ENCODE measurements at places on chromosomes 2 and 18.
A peak's percentile ranks its signal among the peaks of the same experiment; 100 is the strongest.

GRCh38 chr2:221372159-221372884 is 199.8 kb downstream of the EPHA4 start:
- DNase-seq: no peak

- no peak for DNase-seq
Observed at GRCh38 chr2:41510108-41510507, 537.7 kb upstream of the PKDCC start.

GRCh38 chr18:8703092-8703709 is 2.2 kb upstream of the MTCL1 start:
- DNase-seq: no peak

GRCh38 chr2:206462240-206462854 is 19.0 kb downstream of the ADAM23 start:
- no peak for DNase-seq

DNA sequence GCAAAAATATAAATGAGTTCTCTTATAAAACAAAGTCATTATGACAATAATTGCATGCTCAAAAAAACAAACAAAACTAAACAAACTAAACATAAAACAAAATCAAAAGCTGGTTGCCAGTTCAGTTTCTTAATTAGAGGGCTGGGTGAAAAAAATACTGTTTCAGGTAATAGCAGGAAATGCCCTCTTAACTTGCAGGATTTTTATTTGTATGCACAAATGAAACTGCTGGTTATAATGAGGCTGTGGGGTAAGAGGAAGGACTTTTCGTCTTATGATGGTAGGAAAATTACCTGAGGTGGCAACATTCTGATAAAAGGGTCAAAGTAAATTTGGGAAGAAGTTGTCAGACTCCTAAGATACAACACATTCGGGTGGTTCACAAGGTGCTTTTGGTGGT is 21.5 kb upstream of the CDKL4 start:
- DNase-seq: no peak

- DNase-seq: peak; percentile 56
Observed at GRCh38 chr2:24926602-24927252, 6.7 kb upstream of the ADCY3 start.

GRCh38 chr18:75253784-75254183 is 43.2 kb downstream of the TSHZ1 start:
- no peak for DNase-seq

GRCh38 chr2:55137024-55137958 is 87.0 kb upstream of the RTN4 start:
- no peak for DNase-seq

DNA sequence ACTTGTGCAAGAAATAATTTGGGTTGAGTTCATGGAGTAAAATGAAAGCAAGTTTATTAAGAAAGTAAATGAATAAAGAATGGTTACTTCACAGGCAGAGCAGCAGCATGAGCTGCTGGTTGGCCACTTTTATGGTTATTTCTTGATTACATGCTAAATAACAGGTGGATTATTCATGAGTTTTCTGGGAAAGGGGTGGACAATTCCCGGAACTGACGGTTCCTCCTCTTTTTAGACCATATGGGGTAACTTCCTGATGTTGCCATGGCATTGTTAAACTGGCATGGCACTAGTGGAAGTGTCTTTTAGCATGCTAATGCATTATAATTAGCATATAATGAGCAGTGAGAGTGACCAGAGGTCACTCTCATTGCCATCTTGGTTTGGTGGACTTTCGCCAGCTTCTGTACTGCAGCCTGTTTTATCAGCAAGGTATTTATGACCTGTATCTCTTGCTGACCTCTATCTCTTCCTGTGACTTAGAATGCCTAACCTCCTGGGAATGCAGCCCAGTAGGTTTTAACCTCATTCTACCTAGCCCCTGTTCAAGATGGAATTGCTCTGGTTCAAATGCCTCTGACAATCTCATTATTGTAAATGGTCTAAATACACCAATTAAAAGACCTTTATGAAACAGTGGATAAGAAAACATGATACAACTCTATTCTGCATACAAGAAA is 114.1 kb upstream of the FIGN start:
- no peak for DNase-seq

DNA sequence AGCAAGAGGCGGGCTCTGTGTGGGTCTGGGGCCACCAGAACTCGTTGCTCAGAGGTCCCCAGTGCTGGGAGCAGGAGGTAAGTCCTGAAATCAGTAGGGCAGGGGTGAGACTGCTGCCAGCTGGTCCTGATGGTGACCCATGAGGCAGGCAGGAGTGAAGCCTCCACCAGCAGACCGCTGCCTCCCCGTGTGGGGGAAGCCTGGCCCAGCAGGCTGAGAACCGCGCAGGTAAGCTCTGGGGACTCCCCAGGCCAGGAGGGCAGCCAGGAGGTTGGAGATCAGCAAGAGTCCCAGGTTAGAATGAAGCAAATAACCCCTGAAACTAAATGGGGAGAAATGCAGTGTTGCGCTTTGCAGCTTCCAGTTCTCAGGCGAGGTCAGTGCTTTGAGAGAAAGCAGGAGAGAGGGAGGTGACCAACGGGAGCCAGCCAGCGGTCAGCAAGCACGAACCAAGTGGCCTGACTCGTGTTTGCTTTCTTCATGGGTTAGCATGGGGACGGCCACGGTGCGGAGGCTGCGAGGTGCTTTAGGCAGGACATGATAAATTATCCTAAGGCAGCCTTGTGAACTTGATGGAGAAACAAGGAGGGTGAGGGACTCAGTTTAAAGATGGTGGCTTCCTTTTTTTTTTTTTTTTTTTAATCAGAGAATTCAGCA is 26.2 kb downstream of the INHBB start:
- DNase-seq: no peak

GRCh38 chr2:101346909-101347308 is 38.4 kb upstream of the RNF149 start:
- DNase-seq: no peak

- no peak for DNase-seq
Observed at GRCh38 chr2:71462641-71463341, 9.4 kb downstream of the DYSF start.

DNA sequence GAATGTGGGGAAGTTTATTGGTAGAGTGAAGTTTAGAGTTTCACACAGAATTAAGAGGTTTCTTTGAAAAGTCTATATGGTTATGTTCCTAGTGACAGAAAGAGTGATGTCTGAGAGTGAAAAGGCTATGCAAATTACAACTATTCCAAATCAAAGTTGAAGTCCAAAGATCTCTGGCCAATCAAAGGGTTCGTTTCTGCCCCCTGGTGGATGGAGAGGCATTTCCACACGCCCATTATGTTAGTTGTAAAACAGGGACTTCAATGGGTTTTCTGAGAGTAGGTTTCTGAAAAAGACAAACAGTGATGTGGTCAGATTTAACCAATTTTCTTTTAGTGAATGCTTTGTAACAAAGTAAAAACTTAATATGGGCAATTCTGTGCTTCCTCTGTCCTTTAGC is 441.5 kb upstream of the POU3F3 start:
- DNase-seq: peak; percentile 33

DNA sequence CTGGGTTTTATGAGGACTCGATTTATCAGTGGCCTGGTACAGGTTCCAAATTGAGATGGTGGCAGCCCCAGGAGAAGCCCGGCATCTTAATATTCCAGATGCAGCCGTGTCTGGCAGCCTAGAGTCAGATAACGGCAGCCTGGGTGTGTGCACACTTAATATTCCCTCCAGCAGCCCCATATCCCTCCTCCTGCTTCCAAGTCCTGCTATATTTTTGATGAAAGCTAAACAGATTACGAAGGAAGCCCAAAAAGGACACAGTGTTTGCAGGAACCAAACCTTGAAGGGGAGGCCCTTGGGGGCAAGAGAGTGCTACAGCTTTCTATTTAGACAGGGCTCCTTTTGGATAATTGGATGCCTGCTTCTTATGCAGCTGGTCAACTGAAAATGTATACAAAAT is 25.1 kb upstream of the ALK start:
- no peak for DNase-seq

GRCh38 chr18:6150430-6150829 is 255.1 kb upstream of the TMEM200C start:
- no peak for DNase-seq

DNA sequence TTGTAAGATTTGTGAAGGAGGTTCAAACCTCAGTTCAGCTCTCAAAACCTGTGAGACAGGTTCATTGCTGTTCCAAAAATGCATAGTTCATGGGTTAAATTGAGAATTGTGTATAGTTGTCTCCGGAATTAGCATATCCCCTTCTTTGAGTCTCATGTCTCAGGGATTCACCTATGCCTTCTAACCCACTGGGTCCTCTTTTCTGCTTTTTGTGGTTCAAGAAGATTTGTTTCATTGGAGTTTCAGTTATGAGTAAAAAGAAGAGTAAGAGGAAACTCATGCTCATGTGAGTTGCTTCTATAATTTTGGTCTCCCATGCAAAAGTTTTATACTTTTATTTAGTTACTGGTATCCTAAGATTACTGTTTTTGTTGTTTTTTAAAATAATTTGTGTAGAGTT is 1219.8 kb upstream of the ZEB2 start:
- DNase-seq: no peak

DNA sequence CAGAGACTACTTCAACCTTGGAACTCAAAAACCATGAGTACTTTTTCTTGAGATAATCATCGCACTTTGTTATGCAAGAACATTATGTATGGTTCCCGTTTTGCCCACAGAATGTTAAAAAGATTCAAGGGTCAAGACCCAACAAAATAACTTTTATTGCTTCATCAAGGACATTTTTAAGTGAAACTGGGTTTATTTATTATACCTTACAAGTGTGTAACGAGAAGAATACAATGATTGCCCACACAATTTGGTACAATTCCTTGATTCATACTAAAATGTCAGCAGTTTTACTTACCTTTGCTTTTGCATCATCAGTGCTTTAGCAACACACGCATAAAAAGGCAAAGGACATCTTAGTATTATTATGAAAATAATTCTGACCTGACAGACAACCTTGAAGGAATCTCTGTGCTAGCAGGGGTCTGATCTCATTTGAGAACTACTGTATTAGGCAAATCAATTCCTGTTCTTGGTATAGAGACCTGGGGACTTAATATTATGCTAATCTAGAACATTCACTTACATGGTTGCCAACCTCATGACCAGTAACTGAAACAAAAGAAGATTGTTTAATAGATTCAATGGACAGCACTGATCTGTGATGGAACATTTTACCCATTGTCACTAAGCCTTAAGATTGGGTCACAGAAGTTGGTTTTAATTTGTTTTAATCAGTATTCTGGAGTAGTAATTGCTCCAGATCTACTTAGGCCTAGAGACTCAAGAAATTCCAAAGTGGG is 16.2 kb downstream of the CCDC88A start:
- no peak for DNase-seq

- DNase-seq: no peak
Observed at GRCh38 chr2:191835539-191836350, 11.1 kb downstream of the CAVIN2 start.

DNA sequence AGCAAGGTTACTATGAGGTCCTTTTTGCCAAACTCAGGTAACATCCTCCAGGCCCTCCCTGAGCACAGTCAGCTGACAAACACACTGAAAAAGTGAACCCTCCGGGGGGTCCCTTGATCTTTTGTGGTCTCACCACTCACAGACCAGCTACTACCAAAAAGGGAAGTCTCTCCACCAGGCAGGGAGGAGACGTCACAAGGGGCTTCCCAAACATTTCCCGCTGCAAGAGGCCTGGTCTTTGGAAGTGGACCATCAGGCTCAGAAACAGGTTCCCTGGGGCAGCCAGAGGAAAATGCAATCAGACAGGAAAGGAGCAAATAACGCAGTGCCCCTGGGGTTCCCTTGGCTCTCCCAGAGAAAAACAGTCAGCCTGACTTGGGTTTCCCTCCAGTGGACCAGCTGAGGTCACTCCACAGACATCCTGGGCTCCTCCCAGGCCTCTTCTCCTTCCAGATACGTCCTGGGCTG is 38.7 kb upstream of the POMC start:
- no peak for DNase-seq

GRCh38 chr2:190781604-190782198 is 98.9 kb upstream of the GLS start:
- DNase-seq: peak; percentile 65

GRCh38 chr2:208466151-208466919 is 59.7 kb downstream of the PTH2R start:
- DNase-seq: peak; percentile 23

- peak; percentile 91 for DNase-seq
Observed at GRCh38 chr2:237674731-237675276, 47.4 kb downstream of the LRRFIP1 start.

- no peak for DNase-seq
Observed at GRCh38 chr18:44341759-44342158, 338.9 kb upstream of the SETBP1 start.

DNA sequence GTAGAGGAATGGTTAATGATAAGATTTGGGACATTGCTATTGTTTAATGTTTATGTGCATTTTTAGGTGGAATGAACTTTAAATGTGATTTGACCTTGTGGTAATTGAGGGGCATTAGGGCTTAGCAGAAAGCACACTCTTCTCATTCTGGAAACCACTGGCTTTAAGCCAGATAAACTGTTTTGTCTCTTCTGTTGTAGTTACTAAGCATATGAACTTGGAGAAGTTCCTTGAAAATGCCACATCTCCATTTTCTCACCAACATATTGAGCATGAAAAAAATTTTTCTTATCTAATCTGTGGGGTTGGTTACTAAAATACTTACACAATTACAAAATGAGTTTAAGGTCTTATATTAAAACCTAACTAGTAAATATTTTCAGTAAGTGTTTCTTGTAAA is 70.8 kb upstream of the FSHR start:
- no peak for DNase-seq

GRCh38 chr2:48727560-48727959 is 28.0 kb downstream of the LHCGR start:
- DNase-seq: no peak

DNA sequence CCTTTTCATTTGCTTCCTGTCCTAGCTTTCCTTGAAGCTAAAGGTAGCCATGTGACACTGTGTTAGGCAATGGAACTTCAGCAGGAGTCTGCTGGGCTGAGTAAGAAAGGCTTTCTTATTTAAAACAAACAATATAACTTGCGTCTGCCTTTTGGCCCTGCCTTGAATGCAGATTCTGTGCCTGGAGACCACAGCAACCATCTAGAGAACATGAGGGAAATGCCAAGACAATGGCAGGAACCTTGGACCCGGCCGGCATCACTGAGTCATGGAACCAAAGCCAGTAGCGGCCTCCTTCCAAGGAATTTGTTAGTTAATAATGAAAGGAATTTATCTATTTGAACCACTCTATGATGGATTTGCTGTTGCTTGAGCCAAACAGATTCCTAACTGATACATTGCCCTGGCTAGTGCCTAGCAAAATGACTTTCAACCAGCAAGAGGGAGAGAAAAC is 207.5 kb upstream of the EPHA4 start:
- no peak for DNase-seq

DNA sequence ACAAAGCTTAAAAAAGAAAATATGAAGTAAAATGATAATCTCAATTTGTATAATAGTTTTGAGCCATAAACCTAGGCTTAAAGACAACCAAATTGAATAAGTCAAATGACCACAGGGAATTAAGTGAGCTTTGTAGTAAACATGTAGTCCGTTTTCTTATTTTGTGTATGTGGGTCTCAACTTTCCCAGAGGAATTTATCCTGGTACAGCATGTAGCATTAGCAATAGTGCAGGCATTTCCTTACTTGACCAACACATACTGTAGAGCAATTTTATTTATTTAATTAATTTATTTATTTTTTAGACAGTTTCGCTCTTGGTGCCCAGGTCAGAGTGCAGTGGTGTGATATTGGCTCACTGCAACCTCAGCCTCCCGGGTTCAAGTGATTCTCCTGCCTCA is 37.5 kb upstream of the MTCL1 start:
- DNase-seq: no peak

GRCh38 chr18:39788383-39788782 is 2166.7 kb upstream of the PIK3C3 start:
- no peak for DNase-seq

GRCh38 chr2:145412155-145412554 is 892.2 kb upstream of the ZEB2 start:
- DNase-seq: no peak

- DNase-seq: no peak
Observed at GRCh38 chr2:67842375-67842959, 220.3 kb downstream of the C1D start.

Data from activated naive CD4-positive, alpha-beta T cell treated with anti-CD3 and anti-CD28 coated beads, Interleukin-2, amount 10 ng/mL, durations not matched to agents 7 days and 5 days (primary cell).